Activated CD4-positive, alpha-beta T cell treated with anti-CD3 and anti-CD28 coated beads for 36 hours (primary cell): ENCODE measurements at places on chromosomes 16 and 17. TPM values are rescaled to one million over a fixed set of nuclear protein-coding genes. Genes with fewer than 3 reads are reported as not detected.

Gene CCL8
- total RNA-seq = not detected

GRCh38 chr17:5563456-5563855 is 20.9 kb downstream of the NLRP1 start:
- peaks cover 24% of the 10 kb centered on the region for H3K4me1 ChIP-seq
- peaks cover 28% of the 10 kb centered on the region for H3K36me3 ChIP-seq
- peak overlapping the region; percentile 35 for H3K27ac ChIP-seq
- H3K4me3 ChIP-seq = no peak overlapping the region

Gene SSH2
- 36.1 TPM for total RNA-seq

GRCh38 chr16:51450376-51450775 is 299.3 kb upstream of the SALL1 start:
- no peak overlapping the region for H3K27ac ChIP-seq
- no peak for DNase-seq
- no peaks in the 10 kb centered on the region for H3K4me1 ChIP-seq
- H3K27me3 ChIP-seq = no peaks in the 10 kb centered on the region

Gene KRTAP4-9
- total RNA-seq = not detected

Gene KCNH6
- total RNA-seq = not detected

Gene HSD17B1
- 0.35 TPM for total RNA-seq

Gene OR1A1
- not detected for total RNA-seq

Gene CTRB2
- not detected for total RNA-seq

Gene NEUROD2
- total RNA-seq = not detected

DNA sequence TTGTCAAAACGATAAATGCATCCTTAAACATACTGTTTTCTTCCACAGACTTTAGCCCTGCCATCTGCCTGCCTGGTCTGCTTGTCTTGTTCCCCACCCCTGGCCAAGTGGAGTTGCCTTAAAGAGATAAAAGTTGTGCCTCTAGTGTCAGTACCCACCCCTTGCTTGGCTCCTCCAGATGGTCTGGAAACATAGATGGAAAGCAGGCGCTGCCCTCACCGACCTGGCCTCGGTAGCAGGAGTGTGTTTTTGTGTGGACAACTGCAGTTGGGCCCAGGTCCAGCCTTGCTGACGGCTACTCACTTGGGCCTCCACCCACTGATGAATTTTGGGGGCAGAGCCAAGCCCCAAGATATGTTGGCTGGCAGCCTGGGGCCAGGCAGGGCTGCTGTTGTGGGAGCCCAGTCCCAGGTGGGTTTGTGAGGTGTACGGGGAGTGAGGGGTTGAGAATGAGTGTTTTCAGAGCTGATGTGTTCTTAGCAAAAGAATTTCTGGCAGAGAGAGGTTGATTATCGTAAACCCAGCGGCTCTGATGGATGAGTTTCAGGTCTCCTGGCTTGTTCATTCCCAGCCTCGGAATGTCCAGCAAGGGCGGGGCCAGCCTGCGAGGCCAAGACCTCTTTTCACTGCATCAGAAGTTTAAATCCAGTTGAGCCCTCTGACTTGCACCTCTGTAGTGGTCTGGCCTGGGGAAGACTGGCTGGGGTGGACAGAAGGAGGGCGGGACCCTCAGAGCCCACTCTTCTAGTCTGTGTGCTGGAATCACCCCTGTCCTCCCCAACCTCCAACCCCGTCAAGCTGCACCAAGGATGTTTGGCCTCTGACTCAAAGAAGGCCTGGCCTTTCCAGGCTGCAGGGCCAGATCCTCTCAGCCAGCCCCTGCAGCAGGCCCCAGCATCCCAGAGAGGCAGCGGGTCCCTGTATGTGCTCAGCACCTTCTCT is 179.7 kb downstream of the RAB11FIP4 start:
- no peak overlapping the region for H3K4me3 ChIP-seq
- no peak overlapping the region for H3K27ac ChIP-seq
- no peaks in the 10 kb centered on the region for H3K4me1 ChIP-seq
- H3K36me3 ChIP-seq = no peaks in the 10 kb centered on the region
- DNase-seq = no peak

DNA sequence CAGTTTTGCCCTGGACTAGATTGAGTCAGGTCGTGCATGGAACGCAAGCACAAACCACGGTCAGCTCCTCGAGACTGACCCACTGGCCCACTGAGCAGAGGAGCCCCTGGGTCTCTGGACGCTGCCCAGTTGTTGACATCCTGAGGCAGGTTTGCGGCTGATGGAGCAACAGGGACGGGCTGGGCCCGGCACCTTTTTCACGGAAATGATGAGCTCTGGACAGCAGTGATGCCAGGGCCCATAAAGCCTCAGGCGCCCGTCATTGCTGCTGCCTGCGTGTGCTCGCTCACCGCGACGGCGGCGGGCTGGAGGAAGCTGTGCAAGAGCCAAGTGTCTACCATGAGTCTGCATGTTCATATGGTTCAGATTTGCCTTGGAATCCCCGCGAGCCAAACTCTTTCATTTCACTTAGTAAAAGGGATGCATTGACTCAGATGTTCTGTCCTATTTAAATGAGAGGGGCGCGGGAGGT is 30.8 kb upstream of the CRISPLD2 start:
- DNase-seq = no peak
- H3K4me3 ChIP-seq = no peak overlapping the region

Gene CLEC10A
- total RNA-seq = not detected

Gene OSGIN1
- 0.75 TPM for total RNA-seq

DNA sequence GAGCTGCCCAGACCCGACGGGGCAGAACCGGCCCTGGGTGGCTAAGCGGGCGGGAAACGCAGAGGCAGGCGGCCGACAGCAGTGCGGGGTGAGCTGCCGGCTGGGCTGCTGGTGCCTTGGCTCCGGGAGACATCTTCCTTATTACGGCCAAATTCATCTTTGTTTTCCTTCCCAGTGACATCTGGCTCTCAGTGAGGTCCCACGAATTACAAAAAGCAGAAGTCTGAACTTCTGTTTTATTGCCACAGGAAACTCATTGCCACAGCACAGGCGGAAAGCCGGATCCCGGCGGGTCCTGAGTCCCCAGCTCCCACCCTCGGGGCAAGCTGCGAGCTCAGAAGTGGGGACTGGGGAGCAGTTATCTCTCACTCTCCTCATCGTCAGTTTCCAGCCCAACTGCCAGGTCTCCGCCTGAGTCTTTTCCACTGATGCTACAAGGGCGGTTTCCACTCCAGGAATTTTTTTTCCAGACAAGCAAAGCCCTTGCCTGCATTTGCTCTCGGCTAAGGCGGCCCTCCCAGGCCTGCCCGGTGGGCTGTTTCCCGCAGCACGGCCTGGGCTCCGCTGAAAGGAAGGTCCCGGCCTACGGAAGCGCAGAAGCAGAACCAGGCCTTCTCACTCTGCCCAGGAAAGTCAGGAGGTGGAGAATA is 40.3 kb downstream of the CBFA2T3 start:
- H3K4me1 ChIP-seq = peaks cover 5% of the 10 kb centered on the region
- no peak overlapping the region for H3K4me3 ChIP-seq
- H3K36me3 ChIP-seq = no peaks in the 10 kb centered on the region
- H3K27me3 ChIP-seq = peaks cover 17% of the 10 kb centered on the region
- DNase-seq = no peak
- H3K27ac ChIP-seq = no peak overlapping the region

DNA sequence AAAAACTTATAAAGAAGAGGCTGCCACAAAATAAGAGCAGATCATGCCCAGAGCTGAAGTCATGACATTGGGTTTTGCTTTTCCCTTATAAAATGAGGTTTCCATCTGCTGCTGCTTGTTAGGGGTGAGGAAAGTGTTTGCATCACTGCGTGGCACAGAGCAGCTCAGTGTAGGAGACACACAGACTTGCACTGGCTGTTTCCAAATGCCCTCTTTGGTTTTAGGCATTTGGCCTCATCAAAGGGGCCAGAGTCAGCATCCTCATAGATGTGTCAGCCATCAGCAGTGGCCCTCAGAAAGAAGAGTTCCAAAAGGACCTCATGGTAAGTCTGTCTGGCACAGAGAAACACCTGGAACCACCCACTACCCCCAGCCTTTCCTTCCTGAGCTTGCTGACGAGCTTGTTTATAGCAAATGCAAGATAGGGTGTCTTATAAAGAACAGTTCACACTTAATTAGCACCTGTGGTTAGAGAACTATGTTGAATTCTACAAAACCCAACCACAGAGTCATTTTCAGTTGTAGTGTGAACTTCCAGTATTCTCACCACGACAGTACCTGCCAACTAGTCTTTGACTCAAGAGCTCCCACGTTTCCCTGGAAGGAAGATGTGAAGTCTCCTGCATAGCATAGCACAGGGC is 17.0 kb downstream of the VWA3A start:
- no peak overlapping the region for H3K27ac ChIP-seq
- no peaks in the 10 kb centered on the region for H3K36me3 ChIP-seq
- H3K27me3 ChIP-seq = peaks cover 5% of the 10 kb centered on the region
- H3K4me1 ChIP-seq = peaks cover 3% of the 10 kb centered on the region
- DNase-seq = no peak

DNA sequence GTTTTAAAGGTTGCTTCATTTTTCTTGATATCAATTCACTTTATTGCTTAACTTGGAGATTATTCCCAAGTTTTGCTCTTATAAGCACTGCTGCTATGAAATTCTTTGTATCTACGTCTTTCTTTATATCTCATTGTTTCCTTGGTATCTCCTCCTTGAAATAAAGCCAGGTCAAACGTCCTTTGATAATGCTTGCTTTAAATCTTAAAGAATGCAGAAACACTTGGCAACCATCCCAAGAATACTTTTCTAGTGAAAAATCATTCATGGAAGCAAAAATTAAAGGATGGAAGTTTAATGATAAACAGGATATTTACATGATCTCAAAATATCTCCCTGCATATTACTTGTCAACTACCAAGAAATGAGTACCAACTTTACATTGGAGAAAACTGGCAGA is 175.2 kb downstream of the CPPED1 start:
- H3K4me1 ChIP-seq = peaks cover 7% of the 10 kb centered on the region
- peaks cover 5% of the 10 kb centered on the region for H3K27me3 ChIP-seq
- DNase-seq = no peak
- no peaks in the 10 kb centered on the region for H3K36me3 ChIP-seq

- peaks cover 5% of the 10 kb centered on the region for H3K27me3 ChIP-seq
- H3K27ac ChIP-seq = no peak overlapping the region
- no peak overlapping the region for H3K4me3 ChIP-seq
- peaks cover 32% of the 10 kb centered on the region for H3K4me1 ChIP-seq
Measured at GRCh38 chr17:48483471-48484131, 47.2 kb downstream of the HOXB1 start.

Gene UNC45B
- 0.07 TPM for total RNA-seq

- no peaks in the 10 kb centered on the region for H3K27me3 ChIP-seq
- H3K36me3 ChIP-seq = no peaks in the 10 kb centered on the region
- no peak for DNase-seq
- no peaks in the 10 kb centered on the region for H3K4me1 ChIP-seq
- no peak overlapping the region for H3K27ac ChIP-seq
Measured at GRCh38 chr16:70661534-70661917, 15.2 kb downstream of the IL34 start.

DNA sequence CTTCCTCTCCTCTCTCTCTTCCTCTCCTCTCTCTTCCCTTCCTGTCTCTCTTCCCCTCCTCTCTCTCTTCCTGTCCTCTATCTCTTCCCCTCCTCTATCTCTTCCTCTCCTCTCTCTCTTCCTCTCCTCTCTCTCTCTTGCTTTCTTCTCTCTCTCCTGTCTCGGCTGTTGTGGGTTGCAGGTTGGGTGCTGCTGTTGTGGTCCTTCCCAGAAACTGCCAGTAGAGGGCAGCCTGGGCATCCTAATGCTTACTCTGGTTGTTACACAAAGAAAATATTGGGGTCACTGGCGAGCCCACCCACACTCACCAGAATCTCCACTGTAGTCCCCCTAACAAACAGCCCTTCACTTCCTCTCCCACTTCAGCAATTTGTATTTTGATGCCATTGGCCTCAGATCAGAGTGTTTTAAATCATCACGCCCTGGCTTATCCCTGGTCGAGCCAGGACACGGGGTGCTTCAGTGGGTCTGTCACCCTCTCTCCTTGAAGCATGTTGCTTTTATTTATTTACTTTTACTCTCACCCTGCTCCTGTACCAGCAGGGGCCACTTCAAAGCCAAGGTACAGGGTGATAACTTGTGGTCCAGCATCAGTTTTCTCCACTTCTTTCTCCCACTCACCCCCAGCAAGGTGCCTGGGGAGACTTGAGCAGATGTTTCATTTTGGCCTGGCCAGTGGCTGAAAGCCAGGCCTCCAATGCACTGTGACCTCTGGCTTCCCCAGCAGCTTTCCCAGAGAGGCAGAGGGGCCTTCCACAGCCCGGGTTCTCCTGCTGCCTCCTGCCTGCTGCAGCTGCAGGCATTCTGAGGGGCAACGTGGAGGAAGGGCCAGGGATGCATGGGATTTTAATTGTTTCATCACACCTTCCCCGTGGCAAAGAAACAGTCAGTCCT is 4.7 kb upstream of the MMP15 start:
- H3K4me3 ChIP-seq = no peak overlapping the region
- peak; percentile 79 for DNase-seq
- H3K4me1 ChIP-seq = peaks cover 13% of the 10 kb centered on the region
- peak overlapping the region; percentile 26 for H3K27ac ChIP-seq

- H3K36me3 ChIP-seq = no peaks in the 10 kb centered on the region
- no peak overlapping the region for H3K4me3 ChIP-seq
- H3K27ac ChIP-seq = no peak overlapping the region
- H3K4me1 ChIP-seq = peaks cover 32% of the 10 kb centered on the region
- DNase-seq = no peak
- peaks cover 82% of the 10 kb centered on the region for H3K27me3 ChIP-seq
Measured at GRCh38 chr17:48729335-48730239, 1.0 kb upstream of the HOXB13 start.

- H3K27ac ChIP-seq = no peak overlapping the region
- H3K36me3 ChIP-seq = peaks cover 8% of the 10 kb centered on the region
- DNase-seq = no peak
Measured at GRCh38 chr17:48433896-48434295, 3.9 kb upstream of the SKAP1 start.

GRCh38 chr16:29738514-29738913 is 7.3 kb downstream of the C16orf54 start:
- DNase-seq = peak; percentile 57
- peak overlapping the region; percentile 4 for H3K4me3 ChIP-seq
- H3K27me3 ChIP-seq = no peaks in the 10 kb centered on the region
- H3K36me3 ChIP-seq = peaks cover 18% of the 10 kb centered on the region

- H3K4me1 ChIP-seq = peaks cover 57% of the 10 kb centered on the region
- no peak for DNase-seq
- H3K27ac ChIP-seq = no peak overlapping the region
- no peaks in the 10 kb centered on the region for H3K27me3 ChIP-seq
- peaks cover 9% of the 10 kb centered on the region for H3K36me3 ChIP-seq
Measured at GRCh38 chr17:69424287-69425041, 10.0 kb downstream of the MAP2K6 start.

DNA sequence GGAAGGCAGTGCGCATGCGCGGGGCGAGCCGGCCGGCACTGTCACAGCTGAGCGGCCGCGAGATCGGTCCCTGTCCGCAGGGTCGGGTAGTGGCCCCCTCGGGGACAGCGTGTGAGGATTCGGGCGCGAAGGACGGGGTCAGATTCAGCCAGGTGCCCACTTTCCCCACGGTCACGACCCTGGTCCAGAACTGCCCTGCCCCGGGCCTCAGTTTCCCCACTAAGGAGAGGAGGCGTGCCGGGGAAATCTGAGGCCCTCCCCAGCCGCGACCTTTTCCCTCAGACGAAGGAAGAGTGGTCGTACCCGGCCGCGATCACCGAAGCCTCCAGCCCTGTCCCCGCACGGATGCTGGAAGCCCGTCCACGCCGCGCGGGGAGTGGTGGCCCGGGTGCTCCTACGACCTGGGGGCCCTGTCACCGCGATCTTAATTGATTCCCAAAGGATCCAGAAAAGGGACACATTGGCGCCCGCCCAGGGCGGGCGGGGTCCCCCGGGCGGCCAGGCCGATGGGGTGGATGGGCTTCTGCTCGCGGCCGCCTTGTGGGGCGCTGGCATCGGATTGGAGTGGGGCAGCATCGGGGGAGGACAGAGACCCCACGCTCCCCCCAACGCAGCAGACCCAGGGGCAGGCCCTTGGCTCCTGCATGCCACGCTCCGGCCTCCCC is 57.7 kb downstream of the SRL start:
- peaks cover 6% of the 10 kb centered on the region for H3K4me1 ChIP-seq
- H3K4me3 ChIP-seq = peak overlapping the region; percentile 76
- H3K27ac ChIP-seq = no peak overlapping the region
